Epithelial cell of proximal tubule (primary cell): ENCODE measurements at places on chromosomes 11 and 22.

DNA sequence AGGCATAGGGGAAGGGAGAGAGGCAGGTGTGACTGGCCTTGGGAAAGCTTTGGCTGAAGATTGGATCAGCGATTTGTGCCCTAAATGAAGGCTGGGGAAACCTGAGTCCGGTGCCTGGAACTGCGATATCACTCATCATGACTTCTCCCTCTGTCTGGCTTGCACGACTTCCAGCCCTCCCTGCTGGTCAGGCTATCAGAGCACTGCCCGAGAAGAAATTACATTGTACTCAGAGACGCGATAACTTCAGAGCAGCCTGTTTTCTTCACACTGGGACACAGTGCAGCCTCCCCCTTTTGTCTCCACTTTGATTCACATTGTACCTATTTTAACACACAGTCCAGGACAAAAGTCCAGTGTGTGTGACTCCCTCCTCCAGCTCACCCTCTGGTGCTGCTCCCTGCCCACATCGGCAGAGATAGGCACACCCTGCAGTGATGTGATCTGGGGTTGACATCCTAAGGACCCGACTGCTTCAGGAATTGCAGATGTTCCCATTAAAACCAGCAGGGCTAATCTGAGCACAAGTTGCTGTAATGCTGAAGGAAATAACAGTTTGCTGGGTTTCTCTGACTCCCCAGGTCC is 62.1 kb upstream of the CADM1 start:
- no peak for DNase-seq

GRCh38 chr22:43821606-43822425 is 9.7 kb upstream of the EFCAB6 start:
- DNase-seq: no peak

DNA sequence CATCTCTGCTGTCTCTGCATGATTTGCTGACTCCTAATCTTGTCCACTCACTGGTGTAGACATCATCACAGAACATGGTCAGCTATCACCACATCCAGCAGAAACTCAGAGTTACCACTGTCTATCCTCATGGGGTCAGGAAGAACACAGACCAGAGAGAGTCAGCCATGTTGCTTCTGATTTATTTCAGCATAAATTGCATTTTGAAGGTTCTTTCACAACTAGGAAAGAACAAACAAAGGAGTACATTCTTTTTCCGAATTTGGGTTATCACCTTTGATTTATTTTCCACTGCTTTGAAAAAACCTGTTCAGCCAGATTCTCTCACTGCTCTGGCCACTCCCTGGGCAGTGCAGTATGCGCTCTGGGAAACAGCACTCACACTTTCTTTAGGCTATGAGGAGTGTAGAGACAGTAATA is 172.0 kb upstream of the MTMR2 start:
- no peak for DNase-seq

GRCh38 chr11:88345949-88346348 is 8.4 kb upstream of the CTSC start:
- DNase-seq: no peak
